ENCODE measurements at places on chromosomes 7 and 10.
A peak's percentile ranks its signal among the peaks of the same experiment; 100 is the strongest.

DNA sequence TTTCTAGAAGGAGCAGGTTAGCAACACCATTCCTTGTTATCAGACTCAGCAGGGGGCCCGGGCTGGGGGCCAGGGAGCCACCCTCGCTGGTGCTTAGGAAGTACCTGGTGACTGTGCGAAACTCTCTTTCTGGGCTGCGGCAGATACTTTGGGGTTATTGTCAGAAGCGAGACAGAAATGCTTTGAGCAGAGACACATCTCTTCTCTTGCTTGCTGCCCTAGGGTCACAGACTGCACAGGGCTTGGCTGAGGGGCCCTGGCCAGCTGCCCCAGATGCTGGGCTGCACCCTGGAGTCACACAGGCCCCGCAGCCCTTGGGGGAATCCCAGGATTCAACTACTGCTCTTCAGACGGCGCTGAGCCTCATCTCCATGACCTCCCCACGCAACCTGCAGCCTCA, 91.9 kb downstream of the WDFY4 start:
- no peak for DNase-seq

GRCh38 chr7:149732111-149732561, 41.3 kb downstream of the ZNF467 start:
- DNase-seq, result no peak

DNA sequence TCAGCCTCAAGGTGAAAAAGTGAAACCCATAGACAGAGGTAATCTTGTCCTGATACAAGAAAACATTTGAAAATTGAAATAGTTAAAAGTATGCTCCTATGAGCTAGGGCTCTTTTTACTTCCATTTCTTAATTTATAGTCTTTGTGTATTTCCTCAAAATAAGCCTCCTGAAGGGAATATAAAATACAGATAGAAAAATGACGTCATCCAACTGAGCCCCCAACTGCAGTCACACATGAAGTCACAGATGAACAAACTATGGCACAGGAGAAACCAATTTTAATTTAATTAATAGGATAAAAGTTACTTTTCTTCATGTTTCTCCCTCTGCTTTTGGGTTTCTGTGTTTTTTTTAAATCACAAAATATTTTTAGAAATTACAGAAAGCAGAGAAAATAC, 280.3 kb downstream of the HTR7 start:
- DNase-seq, result no peak

- DNase-seq, result no peak
These were observed 389.6 kb upstream of the PODXL start for GRCh38 chr7:131945957-131946544.

DNA sequence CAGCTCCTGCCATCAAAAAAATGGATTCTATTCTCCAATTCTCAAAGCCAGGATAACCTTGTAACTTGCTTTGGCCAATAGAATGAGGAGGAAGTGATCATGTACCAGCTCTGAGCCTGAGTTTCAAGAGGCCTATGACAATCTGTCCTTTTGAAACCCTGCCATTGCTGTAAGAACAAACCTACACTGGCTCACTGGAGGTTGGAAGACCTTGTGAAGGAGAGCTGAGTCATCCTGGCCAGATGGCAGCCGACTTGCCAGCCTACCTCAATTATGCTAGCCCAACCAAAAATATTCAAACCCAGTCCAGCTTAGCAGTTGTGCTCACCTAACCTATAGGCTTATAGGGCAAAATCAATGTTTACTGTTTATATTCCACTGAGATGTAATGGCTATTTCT, 93.0 kb downstream of the HGF start:
- no peak for DNase-seq

DNA sequence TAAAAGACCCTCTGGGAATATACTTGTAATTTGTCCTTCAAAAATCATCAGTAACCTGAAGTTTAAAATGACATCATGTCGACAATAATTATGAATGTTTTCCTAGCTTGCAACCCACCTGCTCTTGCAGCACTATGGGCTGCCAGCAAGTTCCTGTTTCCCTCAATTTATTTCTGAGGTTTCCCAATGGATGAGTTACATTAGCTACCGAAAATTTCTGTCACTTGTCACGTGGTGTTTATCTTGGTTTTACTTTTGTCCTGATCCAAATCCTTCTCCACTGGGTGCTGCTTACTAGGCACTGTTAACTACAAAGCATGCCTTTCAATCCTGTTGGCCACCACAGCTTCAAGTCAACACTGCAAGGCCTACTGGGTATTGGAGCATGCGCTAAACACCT, 31.5 kb downstream of the GIMAP8 start:
- no peak for DNase-seq

GRCh38 chr7:135389971-135390370, 119.9 kb downstream of the CNOT4 start:
- DNase-seq, result no peak

DNA sequence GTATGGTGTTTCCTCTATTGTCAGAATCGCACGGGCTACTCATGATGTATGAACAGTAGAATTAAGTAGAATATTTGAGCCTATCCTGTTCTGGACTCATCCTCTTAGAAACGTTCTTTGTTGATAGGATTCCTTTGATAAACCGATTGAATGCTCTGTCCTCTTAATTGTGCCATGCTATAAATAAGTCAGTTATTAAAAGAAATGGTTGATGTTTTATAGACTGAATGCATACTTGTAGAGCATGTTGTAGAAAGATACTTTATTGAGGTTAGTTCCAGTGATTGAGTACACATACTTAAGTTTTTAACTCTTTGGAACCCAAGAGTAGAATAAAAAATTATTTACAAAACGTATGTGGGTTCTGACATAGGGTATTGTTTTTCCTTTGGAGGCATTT, 54.9 kb upstream of the HBP1 start:
- no peak for DNase-seq

DNA sequence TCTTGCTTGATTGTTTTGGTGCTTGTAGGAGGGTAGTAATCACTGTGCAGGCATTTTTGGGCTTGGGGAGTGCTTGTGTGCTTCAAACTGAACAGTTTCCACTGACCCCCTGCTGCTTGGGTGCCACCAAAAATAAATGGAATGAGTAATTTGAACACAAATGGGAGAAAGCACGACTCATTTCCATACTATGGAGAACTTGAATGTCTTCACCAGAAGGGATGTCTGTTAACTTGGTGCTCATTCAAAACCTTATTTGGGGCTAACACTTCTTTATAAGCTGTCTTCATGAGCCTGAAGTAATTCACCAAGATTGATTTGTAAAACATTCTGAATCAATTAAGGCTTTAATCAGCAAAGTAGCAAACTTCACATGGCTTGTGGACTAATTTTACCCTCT, 560.3 kb downstream of the SDK1 start:
- no peak for DNase-seq

GRCh38 chr7:155733582-155734444, 78.5 kb downstream of the SHH start:
- DNase-seq, result no peak

DNA sequence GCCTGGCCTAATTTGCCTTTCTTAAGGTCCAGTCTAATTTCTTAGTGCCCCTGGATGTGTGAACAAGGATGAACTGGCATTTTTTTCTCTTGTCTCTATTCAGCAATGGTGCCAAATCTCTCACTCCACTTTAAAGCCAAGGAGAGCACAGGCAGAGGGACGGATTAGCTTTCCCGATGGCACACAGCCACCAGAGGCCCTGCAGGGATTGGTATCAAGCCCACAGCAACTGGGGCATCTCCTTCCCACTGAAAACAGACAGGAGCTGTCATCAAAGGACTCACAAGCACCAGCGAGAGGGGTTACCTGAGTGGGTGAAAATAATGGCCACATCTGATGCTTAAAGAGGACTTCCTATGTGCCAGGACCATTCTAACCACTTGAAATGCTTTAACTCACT, 83.1 kb downstream of the ITIH5 start:
- DNase-seq, result no peak

GRCh38 chr7:36153571-36154097, 580 bp downstream of the EEPD1 start:
- peak; percentile 3 for DNase-seq

Data from stimulated activated CD4-positive, alpha-beta T cell treated with anti-CD3 and anti-CD28 coated beads, Interleukin-1b, Interleukin-23, amount 100 ng/mL, for 24 hours (primary cell).